ENCODE measurements at places on chromosomes 5 and 9.

GRCh38 chr5:72412283-72413055 is 92.3 kb downstream of the PTCD2 start:
- no peaks in the 10 kb centered on the region for H3K4me1 ChIP-seq
- H3K27me3 ChIP-seq, result no peaks in the 10 kb centered on the region

DNA sequence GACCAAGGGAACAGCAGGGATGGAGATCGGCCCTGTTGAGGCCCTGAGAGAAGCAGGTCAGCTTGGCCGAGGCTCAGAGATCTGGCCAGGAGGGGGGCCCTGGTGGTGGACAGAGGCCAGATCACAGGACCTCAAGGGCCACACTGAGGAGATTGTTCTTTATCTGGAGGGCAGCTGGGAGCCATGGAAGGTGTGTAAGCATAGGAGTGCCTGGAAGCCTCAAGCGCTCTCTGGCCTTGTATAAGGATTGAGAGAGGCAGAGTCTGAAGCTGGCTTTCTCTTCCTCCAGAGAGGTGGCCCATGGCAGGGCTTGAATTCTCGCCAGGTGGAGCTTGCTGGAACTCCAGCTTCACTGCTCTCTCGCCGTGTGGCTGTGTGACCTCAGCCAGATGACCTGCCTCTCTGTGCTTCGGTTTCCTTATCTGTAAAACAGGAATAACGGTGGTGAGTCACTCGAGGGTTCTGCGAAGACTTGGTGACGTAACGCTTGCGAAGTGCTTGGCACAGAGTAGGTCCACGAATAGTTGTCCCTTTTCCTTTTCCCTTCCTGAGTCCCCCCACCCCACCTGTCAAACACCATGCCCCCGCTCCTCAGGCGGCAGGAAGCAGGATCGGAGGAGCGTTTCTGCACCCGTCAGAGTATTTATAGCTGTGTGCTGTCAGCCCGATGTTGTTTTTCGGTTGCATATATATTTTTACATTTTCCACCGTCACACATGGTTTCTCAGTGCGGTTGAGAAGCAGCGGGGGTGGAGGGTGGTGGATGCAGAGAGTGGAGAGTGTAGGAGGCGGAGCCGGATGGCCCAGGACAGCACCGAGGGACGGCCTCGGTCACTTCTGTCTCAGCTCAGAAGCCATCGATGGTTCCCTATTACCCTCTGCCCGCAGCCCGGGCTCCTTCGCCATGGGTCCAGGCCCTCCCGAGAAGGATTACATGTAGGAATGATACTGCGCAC is 17.0 kb upstream of the CRB2 start:
- peaks cover 17% of the 10 kb centered on the region for H3K27me3 ChIP-seq
- no peak overlapping the region for H3K4me3 ChIP-seq
- no peaks in the 10 kb centered on the region for H3K36me3 ChIP-seq
- DNase-seq, result no peak
- H3K4me1 ChIP-seq, result peaks cover 18% of the 10 kb centered on the region

GRCh38 chr5:97229196-97229595 is 46.1 kb upstream of the RIOK2 start:
- H3K36me3 ChIP-seq, result no peaks in the 10 kb centered on the region
- peaks cover 1% of the 10 kb centered on the region for H3K4me1 ChIP-seq

DNA sequence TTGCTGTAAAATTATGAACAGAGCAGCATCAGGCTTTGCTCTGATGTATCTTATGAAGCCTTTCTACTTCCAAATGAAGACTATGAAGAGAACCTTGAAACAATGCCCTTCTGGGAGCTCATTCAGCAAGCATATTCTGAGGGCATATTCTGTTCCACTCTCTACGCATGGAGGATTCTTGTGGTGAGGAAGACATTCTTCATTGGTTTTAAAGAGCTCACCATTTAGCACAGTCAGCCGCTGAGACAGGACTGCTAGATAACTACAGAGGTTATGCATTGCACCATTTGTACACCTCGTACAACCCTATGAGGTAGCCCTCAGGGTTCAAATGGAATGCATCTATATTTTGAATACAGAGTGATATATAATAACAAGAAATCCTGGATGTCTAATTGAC is 61.0 kb downstream of the INVS start:
- H3K36me3 ChIP-seq, result peaks cover 13% of the 10 kb centered on the region
- DNase-seq, result no peak
- H3K4me1 ChIP-seq, result no peaks in the 10 kb centered on the region
- H3K27me3 ChIP-seq, result no peaks in the 10 kb centered on the region
- H3K27ac ChIP-seq, result no peak overlapping the region

DNA sequence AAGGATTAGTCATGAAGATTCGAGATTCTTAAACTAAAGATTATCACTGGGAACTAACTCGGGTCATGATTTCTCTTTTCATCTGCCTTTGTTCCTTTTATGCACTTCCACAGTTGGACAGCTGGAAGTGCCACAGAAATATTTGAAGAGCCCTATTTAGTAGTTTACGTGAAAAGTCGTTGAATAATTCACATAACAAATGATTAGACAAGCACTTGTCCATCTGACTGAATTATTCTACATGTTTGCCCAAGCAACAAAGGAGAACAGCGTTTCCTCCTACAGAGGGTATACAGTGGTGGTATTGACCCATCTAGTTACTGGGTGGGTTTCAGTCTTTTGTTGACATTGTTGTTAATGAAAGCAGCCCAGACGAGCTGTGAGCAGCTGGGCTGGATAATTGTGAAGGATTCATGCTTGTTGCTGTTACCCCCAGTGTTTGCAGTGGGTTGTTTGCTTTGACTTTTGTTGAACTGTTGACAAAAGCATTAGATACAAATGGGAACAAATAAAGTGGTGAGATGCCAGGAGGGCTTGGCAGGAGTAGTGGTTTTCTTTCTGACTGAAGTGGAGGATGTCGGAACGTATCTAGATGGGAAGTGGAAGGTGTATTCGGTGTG is 96.2 kb downstream of the TLE4 start:
- no peaks in the 10 kb centered on the region for H3K27me3 ChIP-seq
- H3K27ac ChIP-seq, result peak overlapping the region; percentile 45
